ENCODE measurements at places on chromosomes 3 and 15.

GRCh38 chr3:56837196-56837955, 35.6 kb upstream of the ARHGEF3 start:
- DNase-seq, result no peak

DNA sequence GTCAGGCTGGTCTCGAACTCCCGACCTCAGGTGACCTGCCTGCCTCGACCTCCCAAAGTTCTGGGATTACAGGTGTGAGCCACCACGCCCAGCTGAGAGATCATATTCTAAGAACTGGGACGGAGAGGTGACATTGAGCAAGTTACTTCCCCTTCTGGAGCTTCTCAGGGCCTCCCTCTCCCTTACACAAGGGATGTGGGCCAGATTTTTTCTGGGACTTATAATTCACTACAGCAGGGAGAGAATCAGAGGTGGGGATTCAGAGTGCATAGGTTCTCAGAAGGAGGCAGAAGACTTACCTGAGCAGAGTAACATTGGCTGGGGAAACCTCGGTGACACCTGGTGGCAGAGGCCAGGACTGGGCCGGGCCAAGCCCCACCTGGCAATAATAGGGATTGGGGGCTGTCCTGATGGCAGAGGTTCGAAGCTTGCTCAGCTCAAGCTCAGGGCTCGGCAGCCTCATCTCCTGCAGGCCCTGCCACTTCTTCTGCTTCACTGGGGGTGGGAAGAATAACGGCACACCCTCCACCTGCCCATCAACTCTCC, 6.8 kb downstream of the LTK start:
- DNase-seq, result no peak

DNA sequence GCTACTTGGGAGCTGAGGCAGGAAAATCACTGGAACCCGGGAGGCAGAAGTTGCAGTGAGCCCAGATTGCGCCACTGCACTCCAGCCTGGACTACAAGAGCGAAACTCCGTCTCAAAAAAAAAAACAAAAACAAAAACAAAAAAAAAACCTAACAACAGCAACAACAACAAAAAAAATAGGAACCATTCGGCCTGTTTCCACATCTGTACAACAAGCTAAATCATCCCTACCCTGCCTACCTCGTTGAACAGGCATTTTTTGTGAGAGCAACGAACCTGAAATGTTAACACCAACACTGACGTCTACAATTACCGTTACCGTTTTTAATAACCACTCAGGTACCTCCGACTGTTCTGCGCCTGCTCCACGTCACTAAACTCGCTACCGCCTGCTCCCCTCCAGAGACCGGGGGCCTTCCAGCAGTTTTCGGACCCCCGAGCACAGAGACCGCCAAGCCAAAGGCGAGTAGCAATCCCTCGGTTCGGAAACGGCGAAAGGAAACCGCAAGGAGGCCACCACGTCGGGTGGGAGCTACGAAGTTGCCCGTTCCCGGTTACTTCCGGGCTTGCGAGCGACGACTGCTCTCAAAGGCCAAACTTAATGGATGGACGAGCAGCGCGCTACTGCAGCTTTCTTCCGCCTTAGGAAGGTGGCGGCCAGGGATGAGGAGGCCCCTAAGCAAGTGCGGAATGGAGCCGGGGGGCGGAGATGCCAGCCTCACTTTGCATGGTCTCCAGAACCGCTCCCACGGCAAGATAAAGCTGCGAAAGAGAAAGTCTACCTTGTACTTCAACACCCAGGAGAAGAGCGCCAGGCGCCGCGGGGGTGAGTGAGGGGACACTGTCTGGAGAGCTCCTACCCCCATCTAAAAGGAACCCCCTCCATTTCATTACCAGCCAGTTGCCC, at the start of the genes PIGB and PIGBOS1:
PIGB (plus strand) TSS at position 635 of the 907 bp plus-strand sequence; CDS start at position 664, 29 bp downstream.
PIGBOS1 (minus strand) TSS at position 536 of the 907 bp plus-strand sequence. CDS start 1,331 bp downstream, outside the sequence.
- DNase-seq, result peak; percentile 78

DNA sequence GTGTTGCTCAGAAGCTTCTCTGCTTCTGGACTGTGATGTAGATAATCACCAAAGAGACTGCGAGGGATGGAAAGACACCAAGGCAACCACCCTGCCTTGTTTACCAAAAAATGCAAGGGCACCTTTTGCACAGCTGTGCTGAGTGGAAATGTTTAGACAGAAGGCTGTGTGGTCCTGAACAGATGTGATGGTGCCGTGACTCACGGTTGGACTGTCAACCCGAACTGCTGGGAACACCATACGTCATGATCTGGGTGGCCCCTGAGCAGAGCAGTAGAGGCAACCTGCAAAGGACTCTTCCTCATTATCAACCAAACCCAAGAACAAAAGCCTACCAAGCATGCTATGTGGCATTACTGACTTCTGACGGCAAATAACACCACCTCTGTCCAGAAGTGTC, 61.3 kb upstream of the LPP start:
- no peak for DNase-seq

GRCh38 chr3:37766797-37767776, 94.6 kb upstream of the CTDSPL start:
- no peak for DNase-seq

- no peak for DNase-seq
These were observed 587.1 kb downstream of the ZNF385D start for GRCh38 chr3:21163956-21164355.

DNA sequence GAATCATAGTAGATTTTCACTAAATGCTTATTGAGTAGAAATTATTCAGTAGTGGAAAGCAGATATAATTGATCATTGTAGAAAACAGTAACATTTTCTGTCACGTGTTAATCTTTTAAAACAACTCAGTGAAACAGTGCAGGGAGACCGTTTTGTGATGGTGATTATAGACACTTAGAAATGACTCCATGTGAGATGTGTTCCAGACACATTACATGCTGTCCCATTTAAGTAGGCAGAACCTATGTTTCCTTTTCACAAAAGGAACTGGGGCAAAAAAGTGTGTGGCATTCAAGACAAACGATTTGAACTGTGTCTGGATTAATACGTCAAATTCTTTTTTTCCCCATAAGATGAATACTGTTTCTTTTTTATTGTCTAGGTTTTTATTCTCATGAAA, 126.5 kb downstream of the TCF12 start:
- no peak for DNase-seq

GRCh38 chr15:58510715-58511598, 79.2 kb downstream of the LIPC start:
- no peak for DNase-seq

DNA sequence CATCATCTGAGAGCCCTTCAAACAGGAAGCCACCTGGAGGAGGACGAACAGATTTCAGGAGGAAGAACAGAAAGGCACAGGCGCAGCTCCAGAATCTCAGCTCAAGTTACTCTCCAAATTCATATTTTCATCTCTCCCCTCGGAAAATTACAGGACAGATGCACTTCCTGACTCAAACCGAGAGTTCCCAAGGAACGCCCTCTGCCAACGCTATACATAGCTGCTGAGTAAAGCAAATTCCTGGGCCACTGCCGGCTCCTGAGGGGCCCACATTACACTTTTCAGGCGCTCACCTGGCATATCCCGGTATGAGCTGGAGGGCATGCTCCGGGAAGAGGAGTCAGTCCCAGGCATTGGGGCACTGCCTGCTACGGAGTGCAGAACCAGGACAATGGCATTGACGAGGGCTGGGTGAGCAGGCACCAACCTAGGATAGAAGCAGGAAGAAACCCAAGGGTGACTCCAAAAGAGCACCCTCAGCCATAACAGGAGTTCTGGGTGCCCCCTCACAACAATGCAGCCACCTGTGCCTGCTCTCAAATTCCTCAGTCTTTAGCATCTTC, 11.2 kb downstream of the UBL7 start:
- DNase-seq, result no peak

- DNase-seq, result no peak
These were observed 10.0 kb upstream of the USP3 start for GRCh38 chr15:63494408-63494807.

Measured in hematopoietic multipotent progenitor cell treated with erythropoietin and hydrocortisone succinate and interleukin-3 and kit ligand, for 15 days (in vitro differentiated cells).